Erythroblast (primary cell): ENCODE measurements at places on chromosomes 2 and 18.
A peak's percentile ranks its signal among the peaks of the same experiment; 100 is the strongest.

- DNase-seq: no peak
These were observed 287.6 kb downstream of the MYCN start for GRCh38 chr2:16227811-16228462.

DNA sequence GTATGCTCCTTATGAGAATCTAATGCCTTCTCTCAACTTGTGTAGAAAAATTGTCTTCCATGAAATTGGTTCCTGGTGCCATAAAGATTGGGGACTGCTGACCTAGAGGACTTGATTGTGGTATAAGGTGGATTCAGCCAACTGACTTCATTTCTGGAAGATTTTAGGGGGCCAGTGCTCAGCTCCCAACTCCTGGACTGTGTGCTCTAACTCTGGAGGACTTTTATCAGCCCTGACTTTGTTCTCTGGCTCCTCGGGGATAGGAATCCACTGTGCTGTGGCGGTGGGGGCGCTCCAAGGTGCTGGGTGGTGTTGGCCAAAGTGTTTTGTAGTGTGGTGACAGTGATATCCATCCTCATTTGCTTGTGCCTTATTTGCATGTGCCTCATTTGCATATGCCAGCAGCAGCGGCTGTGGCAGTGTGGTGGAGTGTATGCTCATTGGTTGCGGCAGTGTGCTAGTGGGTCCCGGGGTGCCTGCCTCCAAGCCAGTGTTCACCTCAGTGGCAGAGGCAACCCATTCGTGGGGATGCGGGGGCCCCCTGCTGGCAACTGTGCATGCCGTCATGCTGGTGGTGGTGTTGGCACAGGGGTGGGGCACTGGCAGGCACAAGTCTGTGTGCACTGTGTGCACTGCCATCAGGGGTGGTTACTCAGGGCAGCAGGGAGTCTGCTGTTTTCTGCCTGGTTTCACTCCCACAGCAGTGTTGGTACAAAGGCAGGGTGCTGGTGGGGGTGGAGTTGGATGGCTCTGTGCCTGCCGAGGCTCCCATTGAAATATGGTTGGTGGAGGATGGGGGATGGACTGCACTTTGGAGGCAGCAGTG, 19.6 kb downstream of the EHBP1 start:
- peak; percentile 47 for DNase-seq

GRCh38 chr2:207871506-207871905, 101.8 kb upstream of the FZD5 start:
- no peak for DNase-seq

DNA sequence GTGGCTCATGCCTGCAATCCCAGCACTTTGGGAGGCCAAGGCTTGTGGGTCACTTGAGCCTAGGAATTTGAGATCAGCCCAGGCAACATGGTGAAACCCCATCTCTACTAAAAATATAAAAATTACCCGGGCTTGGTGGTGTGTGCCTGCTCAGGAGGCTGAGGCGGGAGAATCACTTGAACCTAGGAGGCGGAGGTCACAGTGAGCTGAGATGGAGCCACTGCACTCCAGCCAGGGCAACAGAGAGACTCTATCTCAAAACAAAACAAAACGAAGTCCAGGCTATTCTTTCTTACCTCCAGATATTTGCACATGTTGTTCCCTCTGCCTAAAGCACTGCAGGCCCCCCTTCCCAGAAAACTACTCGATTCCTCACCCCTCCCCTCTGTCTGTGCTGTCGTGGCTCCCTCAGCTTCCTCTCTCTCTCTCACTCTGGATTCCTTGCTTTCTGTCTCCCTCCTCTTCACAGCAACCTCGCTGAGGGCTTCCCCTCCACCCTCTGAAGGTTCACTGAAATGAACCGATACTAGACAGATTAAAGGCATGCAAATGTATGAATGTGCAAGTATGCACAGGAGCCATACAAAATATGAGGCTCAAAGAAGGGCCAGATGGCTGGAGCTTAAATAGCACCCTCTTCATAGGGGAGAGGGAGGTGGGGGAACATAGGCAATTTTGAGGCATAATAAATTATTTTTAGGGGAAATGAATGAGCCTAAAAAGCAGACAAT, 18.5 kb downstream of the TMEM177 start:
- DNase-seq: no peak

DNA sequence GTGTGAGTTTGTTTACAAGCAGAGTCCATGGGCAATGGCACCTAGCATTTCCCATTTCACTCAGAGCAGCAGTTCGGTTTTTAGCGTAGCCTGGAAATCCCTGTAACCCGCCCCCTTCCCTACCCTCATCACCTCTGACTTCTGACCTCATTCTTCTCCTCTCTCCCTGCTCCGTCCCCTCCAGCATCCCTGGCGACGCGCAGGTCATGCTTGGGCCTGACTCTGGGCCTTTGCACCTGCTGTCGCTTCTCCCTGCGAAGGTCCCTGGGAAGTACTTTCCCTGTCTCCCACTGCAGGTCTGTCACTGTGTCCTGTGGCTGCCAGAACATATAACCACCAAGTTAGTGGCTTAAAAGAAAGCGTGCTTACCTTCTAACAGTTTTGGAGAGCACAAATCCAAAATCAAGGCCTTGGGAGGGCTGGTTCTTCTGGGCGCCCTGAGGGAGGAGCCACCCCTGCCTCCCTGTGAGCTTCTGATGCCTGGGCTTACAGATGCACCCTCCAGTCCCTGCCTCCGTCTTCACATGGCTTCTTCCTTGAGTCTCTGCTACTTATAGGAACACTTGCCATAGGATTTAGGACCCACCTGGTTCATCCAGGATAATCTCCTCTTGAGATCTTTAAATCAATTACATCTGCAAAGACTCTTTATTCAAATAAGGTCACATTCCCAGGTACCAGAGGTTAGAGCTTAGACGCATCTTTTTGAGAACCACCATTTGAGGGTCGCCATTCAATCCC, 8.1 kb upstream of the RAB17 start:
- no peak for DNase-seq

- no peak for DNase-seq
These were observed 1.2 kb downstream of the TLX2 start for GRCh38 chr2:74515271-74515980.

- DNase-seq: no peak
These were observed 12.7 kb upstream of the EFR3B start for GRCh38 chr2:25029183-25029554.
